GM04504 (cell line): ENCODE measurements at places on chromosomes 11 and 22.
A peak's percentile ranks its signal among the peaks of the same experiment; 100 is the strongest.

DNA sequence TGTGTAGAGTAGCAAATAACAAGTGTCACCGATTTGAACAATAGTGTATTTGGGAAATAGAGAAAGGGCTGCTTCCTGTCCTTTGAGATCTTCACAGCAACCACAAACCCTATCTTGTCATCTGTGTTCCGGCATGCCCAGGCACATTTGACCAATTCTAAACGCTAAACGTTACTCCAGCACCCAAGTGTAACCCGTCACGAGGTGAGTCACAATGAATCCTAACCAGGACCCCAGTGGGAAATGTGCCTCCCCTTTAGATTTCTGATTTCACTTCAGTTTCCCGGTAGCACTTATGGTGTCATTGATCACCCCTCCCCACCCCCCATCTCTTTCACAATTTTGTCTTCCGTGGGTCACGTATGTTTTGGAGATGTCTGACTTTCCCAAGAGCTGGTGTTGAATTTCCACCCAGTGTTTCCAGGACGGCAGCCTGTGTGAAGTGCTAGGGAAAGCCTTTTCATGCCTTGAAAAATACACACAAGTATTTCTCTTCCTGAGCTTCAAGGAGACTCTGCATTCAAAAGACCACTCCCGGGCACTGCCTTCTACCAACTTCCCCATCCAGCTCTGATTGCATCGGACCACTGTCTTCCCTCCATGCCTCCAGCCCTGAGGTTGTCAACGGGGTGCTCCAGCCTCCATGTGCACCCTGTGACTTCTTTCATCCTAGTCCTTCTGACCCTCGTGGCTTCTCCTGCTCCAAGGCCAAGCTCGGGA is 10.5 kb upstream of the C11orf24 start:
- no peak for DNase-seq

GRCh38 chr11:132072858-132073211 is 702.4 kb downstream of the NTM start:
- DNase-seq, result no peak

DNA sequence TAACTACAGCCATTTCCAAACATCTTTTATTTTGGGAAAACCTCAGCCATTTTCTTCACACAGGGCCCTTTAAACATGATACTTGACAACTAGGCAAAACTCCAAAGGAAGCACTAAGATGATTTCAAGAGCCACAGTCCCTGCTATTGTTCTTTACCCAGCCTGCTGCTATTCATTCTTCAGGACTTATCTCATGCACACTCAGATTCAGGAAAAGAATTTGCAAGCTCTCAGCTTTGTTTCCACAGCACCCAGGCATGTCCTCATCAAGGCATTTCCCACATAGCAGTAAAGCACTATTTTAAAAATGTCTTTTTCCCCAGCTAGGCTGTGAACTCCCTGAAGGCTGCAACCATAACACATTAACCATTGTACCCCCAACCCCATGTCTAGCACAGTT is 609.3 kb upstream of the CCDC90B start:
- DNase-seq, result no peak

GRCh38 chr11:10779086-10779485 is 28.0 kb downstream of the CTR9 start:
- peak; percentile 24 for DNase-seq

- no peak for DNase-seq
Measured at GRCh38 chr11:34358258-34358727, 483 bp upstream of the ABTB2 start.

DNA sequence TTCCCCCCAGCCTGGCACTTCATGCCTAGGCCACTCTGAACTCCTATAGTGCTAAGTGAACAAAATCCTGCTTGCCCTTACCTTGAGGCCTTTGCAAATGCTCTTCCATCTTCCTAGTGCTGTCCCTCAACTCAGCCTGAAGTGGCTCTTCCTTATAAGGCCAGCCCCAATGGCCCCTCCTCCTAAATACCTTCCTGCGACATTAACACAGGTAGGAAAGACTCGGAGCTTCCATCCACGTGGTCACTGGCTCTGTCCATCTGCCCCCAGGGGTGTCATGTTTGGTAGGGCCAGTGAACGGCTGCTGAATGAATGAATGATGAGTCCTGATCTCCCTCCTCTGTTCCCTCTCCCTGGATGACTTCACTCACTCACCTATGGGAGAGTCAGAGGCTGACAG is 4.2 kb downstream of the PDE2A start:
- no peak for DNase-seq
